ENCODE measurements at places on chromosomes 11 and 22.
A peak's percentile ranks its signal among the peaks of the same experiment; 100 is the strongest.

- DNase-seq: no peak
These were observed 258.9 kb downstream of the BRD1 start for GRCh38 chr22:49568751-49569285.

GRCh38 chr11:34464591-34465051, 25.9 kb downstream of the CAT start:
- DNase-seq: no peak

- DNase-seq: no peak
These were observed 22.5 kb upstream of the TCF20 start for GRCh38 chr22:42292732-42293520.

DNA sequence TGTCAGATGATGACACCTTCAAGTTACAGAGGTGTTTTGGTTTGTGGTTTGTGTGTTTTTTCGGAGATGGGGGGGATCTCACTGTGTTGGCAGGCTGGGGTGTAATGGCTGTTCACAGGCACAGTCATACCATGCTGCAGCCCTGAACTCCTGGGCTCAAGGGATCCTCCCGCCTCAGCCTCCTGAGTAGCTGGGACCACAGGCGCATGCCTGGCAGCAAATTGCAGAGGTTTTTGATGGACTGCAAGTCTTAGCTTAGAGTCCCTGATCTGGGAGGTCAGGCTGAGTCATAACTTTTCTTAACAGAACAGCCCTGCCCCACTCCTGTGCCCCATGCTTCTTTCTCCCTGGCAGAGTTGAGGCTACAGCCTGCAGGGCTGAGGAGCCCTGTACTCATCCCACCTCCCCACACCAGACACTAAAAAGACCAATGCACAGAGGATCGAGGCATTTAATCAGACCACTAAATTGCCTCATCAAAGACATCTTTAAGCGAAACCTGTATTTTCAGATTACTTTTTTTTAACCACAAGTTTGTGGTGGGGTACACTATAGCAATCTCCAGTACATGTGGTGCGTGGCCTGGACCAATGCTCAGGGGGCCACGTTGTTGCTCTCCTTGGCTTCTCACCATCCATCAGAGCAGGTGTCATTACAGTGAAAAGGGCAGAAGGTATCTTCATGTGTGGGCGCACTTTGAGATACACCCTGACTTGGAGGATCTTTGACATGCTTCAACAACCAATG, 17.1 kb upstream of the ADORA2A start:
- no peak for DNase-seq

- DNase-seq: no peak
These were observed 4.0 kb downstream of the STIM1 start for GRCh38 chr11:3859373-3859881.

DNA sequence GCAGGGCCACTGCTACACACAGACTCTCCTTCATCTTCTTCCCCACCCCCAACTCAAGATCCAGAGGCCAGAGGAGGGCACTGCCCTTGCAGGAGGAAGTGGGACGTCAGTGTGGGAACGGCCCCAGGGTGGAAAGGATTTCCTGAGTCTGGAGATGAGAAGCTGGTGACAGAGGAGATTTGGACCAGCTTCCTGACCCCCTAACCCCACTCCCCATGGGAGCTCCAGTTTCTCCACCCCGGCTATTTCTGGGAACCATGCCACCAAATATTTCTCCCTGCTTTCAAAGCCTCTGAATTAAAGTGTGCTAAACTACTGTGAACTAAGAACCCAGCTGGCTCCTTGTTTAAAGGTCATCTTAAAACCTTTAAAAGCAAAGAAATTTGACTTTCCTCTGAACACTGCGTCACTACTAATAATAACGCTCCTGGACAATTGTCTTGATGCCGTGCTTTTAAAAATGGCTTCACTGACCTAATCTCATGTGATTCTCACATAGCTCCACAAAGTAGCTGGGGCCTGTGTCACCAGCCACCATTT, 46.6 kb downstream of the CWC15 start:
- peak; percentile 32 for DNase-seq

DNA sequence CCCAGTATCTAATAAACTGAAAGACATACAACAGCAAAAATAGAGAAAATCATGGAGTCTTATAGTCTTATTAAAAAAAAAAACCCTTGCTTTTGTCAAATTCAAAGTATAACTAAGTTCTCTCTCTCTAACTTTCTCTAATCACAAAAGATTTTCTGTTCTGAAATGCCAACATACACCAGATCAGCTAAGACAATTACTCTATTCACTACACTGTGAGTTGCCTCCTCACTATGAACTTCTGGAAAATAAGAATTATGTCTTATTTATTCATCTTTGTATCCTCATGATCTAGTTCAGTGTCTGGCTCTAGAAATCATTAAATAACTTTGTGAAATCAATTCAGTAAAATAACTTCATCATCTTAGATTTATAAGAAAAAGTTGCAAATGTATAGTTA, 12.7 kb downstream of the FAM76B start:
- no peak for DNase-seq

GRCh38 chr11:132022733-132023478, 652.5 kb downstream of the NTM start:
- DNase-seq: no peak

DNA sequence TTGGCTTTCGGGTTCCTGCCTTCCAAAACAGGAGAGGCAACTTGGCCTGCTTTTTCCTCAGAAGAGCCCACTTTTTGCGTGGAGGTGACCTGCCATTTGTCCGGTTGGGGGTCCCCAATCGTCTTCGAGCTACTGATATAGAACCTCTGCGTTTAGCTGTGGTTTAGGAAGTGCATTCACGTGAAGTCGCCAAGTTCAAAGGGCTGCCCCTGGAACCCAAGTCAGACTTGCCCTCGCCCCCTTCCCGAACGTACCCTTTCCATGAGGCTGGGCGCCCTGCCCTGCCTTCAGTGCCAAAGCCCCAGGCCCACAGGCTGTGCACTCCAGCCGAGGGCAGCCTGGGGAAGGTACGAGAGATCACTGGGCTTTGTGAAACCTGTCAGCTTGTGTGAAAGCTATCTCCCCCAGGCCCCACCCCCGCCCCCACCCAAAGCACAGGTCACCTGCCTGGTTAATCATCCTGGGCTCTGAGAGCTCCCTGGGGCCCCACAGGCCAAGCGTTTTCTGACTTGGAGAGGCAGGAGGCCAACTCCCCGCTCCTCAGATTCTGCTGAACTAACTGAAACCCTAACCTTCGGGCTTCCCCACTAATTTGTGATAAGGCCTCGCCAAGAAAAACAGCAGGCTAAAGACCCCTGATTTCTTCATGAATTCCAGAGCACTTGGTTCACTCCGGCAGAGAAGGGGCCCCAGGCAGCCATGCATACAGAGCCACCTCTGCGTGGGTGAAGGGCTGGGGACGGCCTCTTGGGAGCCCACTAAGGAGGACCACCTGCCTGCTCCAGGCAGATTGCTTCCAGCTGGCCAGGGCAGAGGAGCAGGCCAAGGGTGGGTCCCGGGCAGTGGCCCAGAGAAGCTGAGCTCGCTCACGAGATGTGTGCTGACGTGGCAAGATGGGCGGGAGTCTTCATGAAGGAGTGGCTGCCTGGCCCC, 25.8 kb upstream of the KCNQ1OT1 start:
- no peak for DNase-seq

GRCh38 chr11:31529701-31530100, 20.1 kb downstream of the ELP4 start:
- DNase-seq: no peak

GRCh38 chr11:92528001-92528400, 303.4 kb downstream of the FAT3 start:
- no peak for DNase-seq

DNA sequence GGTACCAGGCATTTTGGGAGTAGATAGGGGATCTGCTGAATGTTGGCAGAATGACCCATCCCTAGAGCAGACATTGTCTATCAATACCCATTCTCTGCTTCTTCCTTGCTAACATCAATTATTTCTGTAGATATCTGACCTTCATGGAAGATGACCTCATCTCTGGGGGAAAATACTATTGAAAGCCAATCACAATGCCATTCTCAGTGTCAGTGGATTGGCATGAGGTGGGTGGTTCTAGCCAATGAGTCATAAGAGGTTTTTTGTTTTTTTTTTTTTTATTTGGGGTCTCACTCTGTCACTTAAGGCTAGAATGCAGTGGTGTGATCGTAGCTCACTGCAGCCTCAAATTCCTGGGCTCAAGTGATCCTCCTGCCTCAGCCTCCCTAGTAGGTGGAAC, 42.5 kb downstream of the SNX19 start:
- DNase-seq: no peak

DNA sequence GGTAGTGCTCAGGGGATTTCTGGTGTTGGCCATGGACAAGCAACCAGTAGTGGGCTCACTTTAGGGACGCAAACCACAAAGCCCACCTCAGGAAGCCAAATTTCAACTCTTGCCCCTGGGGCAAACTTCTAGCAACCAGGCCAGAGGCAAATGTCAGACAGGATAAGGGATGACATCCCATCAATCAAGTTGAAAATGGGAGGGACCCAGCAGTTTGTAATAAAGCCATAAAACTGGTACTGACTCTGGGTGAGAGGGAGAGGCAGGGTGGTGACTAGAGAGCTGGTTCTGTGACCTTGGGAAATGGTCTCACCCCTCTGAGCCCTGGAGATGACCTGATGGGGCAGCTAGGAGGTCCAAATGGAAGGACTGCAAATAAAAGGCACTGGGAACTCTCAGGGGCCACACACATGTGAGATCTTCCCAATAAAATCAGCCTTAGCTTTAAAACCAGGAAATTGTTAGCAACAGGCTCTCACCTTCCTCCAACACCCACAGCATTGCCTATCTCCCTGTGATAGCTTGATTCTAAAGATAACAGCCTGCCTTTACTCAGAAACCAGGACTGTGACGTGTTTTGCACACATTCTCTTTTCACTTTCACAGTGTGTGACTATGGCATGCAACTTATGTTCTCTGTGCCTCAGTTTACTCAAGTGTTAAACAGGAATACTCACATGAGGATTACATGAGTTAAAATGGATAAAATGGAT, 6.4 kb upstream of the TBC1D10A start:
- no peak for DNase-seq

- no peak for DNase-seq
These were observed 620 bp upstream of the TUBGCP6 start for GRCh38 chr22:50245214-50246072.

DNA sequence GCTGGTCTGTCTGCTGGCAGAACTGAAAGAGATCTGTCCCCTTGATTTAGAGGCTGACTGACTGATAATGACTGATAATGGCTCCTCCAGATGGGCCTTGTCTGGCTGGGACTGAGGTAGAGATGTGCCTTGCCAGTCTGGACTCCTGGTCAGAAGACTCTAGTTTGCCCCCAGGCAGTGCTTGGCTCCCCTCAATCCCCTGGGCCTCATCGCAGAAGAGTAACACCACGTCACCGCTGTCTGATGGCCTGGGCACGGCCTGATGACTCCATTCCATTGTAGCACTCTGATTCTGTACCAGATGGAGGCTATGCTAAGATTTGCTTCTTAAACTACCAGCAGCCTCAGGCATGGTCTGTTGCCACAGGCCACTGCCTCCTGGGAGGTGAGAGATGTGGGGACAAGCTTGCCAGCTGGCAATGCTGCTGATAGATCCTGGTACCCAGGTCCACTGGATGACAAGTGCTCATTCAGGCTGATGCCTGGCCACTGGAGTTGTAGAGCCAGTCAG, 19.1 kb downstream of the CYB5R2 start:
- no peak for DNase-seq

- DNase-seq: no peak
These were observed 113.0 kb upstream of the CLMP start for GRCh38 chr11:123308077-123308476.

DNA sequence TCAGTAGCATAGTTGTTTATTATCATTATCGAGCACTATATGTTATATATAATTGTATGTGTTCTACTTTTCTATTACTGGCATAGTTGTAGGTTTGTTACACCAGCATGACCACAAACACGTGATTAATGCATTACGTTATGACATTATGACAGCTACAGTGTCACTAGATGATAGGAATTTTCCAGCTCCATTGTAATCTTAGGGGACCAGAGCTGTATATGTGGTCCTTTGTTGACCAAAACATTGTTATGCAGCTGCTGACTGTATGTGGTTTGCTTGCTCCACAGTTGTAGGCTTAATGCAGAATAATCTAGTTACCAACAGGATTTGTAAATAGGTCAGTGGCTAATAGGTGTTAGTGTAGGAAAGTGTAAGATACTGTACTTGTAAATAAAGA, 66.1 kb downstream of the HSD17B12 start:
- DNase-seq: no peak

- DNase-seq: no peak
These were observed 82.3 kb downstream of the TBC1D22A start for GRCh38 chr22:46844606-46845210.

- no peak for DNase-seq
These were observed at the start of gene LRRN4CL for GRCh38 chr11:62689421-62690183. TSS of gene LRRN4CL (minus strand) at chr11:62689530. CDS start at chr11:62688508, 1,022 bp downstream.

- no peak for DNase-seq
These were observed 133.0 kb downstream of the ATG16L2 start for GRCh38 chr11:72947229-72947628.

DNA sequence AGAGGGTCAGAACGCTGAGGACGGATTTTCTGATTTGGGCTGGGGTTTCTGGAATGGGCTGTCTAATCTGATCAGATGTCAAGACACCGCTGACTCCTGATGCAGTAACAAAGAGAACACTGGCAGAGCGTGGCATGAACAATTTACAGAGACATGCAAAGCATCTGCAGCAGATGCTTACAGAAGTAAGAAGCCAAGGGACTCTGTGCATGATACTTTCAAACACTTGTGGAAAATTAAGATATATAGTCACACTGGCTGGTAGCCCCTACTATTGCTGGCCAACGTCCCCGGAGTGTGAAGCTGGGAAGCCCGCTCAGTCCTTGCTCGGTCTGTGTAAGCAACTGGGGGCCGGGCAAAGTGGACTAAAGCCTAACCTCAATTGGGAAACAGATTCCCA, 903.7 kb downstream of the BRD1 start:
- no peak for DNase-seq

DNA sequence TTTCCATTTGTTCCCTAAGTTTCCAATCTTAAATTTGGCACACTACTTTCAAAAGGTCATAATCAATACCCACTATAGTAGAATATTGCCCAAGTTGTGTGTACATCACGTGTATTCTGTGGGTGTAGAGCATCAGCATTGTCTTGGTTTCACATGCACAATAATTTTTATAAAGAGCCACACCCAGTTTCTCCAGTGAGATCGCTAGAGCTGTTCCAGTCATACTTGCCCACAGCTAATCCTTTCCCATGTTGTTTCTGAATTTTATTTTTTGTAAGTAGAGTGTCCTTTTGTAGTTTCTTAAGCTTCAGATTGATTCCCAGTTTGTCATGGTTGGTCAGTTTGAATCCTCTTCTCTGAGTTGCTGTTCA, 13.7 kb downstream of the FAM118B start:
- DNase-seq: no peak

All from nephron progenitor cell (in vitro differentiated cells).